ENCODE measurements at places on chromosomes 1 and 21. TPM values are rescaled to one million over a fixed set of nuclear protein-coding genes. Genes with fewer than 3 reads are reported as not detected.

The DPYD gene
- total RNA-seq: 45.7 TPM

The CACNA1S gene
- not detected for total RNA-seq

The TOR1AIP1 gene
- total RNA-seq: 45.9 TPM

The CASP9 gene
- total RNA-seq: 22.1 TPM

The APOBEC4 gene
- not detected for total RNA-seq

The AGRN gene
- 25.5 TPM for total RNA-seq

The KCNQ4 gene
- 2.0 TPM for total RNA-seq

The OR2W3 gene
- total RNA-seq: 3.9 TPM

The CCNL2 gene
- total RNA-seq: 319 TPM

The CELF3 gene
- total RNA-seq: 0.25 TPM

The IGSF5 gene
- total RNA-seq: not detected

The S100A7 gene
- 36.6 TPM for total RNA-seq

The SYT11 gene
- 20.9 TPM for total RNA-seq

The ZNF670 gene
- total RNA-seq: 2.7 TPM

- DNase-seq: no peak
Measured at GRCh38 chr1:174720618-174721017, 272.9 kb downstream of the GPR52 start.

DNA sequence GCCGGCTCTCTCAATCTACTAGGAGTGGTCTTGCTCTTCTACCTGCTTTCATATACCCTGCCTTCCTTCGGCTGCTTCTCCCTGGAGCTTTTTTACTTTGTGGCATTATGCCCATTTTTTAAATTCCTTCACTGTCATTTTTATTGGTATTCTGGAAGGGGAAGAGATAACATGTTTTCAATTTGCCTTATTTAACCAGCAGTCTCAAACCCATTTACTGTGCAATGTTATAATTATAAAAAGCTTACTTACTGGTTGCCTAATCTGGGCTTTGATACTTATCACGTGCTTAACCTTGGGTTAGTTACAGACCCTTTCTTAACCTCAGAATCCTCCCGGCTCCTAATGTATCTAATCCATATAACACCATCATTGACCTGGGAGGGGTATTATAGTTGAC, 128.1 kb downstream of the SIPA1L2 start:
- DNase-seq: no peak

DNA sequence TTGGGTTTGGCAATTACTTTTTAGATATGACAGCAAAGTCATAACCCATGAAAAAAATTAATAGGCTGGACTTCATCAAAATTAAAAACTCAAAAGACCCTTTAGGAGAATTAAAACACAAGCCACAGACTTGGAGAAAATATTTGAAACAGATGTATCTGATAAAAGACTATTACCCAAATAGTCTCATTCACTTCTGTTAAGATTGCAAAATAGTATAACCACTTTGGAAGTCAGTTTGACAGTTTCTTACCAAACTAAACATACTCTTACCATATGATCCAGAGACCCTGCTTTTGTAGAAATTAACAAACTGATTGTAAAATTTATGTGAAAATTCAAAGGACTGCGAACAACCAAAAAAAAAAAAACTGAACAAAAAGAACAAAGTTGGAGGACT, 32.5 kb upstream of the SLC44A3 start:
- no peak for DNase-seq

- no peak for DNase-seq
Measured at GRCh38 chr1:103529746-103530145, 4.2 kb downstream of the RNPC3 start.

GRCh38 chr1:207314816-207315215, 6.7 kb upstream of the CD55 start:
- DNase-seq: no peak

GRCh38 chr1:213987927-213988506, at the start of gene PROX1:
PROX1 (plus strand) TSS chr1:213987973; CDS start chr1:213996536, 8,563 bp downstream.
- DNase-seq: no peak

DNA sequence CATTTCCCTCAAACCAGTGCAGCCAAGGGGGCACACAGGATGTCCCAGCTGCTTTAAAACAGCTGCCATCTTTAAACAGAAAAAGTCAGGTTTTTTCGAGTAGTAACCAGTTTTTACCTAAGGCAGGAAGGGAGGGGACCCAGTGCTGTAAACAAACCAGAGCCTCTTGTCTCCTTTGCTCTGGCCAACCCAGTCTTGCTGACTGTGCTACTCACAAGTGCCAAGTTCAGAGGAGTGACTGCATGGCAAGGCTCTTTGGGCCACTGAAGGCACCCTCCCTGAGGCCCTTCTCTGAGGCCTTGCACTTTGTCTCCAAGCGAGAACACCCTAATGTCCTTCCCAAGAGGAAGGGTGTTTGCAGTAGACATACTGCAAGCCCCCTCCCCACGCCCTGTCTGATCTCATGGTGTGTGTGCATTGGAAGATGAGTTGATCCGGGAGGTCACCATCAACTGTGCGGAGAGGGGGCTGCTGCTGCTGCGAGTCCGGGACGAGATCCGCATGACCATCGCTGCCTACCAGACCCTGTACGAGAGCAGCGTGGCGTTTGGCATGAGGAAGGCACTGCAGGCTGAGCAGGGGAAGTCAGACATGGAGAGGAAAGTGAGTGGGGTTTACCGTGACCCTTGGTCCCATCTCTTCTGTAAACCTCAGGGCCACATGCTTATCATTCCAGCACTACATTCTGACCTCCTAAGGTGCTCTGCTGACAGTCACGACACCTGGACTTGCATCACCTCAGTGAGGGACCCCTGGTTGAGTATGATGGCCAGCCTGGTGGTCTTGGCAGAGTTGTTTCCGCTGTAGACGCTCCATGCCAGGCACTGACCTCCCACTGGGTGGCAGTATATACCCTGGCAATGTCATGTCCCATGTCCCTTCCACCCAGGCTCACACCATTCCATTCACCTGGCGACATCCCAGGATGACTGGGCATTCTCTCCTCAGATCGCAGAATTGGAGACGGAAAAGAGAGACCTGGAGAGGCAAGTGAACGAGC, 4.7 kb downstream of the DNALI1 start:
- no peak for DNase-seq

DNA sequence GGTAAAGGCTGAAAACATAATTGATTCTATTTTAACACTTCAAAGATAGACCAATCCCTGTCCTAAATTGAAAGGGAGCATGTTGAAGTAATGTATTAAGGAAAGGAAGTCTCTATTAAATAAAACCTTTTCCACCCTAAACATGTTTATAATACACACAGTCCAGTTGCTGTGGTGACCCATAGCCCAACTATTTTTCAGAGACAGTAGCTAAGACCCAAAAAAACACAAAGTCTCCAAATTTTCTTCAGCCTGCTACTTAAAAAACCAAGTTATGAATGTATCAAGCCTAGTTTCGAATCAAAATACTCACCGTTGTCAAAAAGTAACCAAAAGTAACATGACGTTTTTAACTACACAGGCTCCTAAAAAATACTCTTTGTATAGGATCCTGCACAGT, 1.6 kb downstream of the ELK4 start:
- no peak for DNase-seq

DNA sequence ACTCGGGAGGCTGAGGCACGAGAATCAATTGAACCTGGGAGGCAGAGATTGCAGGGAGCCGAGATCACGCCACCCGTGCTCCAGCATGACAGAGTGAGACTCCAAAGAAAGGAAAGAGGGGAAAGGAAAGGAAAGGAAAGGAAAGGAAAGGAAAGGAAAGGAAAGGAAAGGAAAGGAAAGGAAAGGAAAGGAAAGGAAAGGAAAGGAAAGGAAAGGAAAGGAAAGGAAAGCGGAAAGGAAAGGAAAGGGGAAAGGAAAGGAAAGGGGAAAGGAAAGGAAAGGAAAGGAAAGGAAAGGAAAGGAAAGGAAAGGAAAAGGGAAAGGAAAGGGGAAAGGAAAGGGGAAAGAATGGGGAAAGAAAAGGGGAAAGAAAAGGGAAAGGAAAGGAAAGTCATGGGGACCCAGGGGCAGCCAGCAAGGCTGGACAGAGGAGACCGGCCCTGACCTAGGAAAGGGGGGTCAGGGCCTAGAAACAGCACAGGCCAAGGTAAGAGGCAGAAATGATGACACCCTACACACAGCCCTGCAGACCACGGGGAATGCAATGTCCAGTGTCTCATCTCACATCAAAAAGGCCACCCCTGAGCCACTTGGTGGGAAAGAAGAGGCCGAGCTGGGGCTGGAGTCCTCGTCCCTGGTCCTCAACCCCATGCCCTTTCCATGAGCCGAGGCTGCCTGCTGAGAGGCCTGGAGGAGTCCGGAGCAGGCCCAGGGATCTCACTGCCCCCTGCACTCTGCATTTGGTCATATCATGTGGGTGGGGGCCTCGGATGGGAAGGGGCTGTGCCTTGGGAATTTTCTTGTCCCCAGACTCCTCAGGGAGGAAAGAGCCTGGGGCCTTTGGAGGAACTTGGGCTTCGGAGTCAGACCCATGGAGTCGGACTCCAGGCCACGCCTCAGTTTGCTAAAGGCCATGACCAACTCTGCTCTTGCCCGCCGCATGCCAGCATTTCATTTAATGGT, 18.8 kb upstream of the LAPTM5 start:
- DNase-seq: no peak

- DNase-seq: peak; percentile 71
Measured at GRCh38 chr1:227547310-227548118, 15.8 kb upstream of the ZNF678 start.

DNA sequence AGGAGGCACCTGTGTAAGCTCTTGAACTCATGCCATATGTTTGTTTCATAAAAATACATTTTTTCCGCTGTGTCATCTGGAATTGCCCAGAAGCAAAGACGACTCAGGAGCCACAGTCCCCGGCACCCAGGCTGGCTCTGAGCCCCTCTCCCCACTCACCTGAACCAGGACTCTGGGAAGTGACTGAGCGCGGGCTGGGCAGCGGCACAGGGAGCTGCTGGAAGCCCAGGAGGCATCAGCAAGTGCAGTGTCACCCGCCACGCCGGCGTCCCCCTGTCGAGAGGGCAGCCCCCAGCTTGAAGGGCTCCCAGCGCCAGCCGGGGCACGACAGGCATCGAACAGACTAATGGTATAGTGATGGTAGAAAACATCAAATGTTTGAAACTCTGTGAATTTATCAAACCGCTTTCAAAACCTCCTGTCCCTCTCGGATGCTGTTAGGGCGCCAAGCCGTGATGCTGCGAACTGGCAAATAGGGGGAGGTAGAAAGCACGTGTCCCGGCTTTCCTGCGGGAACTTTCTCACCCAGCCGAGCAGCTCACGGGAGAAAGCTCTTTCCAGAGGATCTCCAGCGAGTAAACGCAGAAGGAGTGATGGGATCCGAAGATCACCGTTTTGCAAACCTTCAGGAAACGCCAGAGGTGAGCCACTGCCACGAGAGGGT, 57.8 kb upstream of the COL18A1 start:
- DNase-seq: no peak

DNA sequence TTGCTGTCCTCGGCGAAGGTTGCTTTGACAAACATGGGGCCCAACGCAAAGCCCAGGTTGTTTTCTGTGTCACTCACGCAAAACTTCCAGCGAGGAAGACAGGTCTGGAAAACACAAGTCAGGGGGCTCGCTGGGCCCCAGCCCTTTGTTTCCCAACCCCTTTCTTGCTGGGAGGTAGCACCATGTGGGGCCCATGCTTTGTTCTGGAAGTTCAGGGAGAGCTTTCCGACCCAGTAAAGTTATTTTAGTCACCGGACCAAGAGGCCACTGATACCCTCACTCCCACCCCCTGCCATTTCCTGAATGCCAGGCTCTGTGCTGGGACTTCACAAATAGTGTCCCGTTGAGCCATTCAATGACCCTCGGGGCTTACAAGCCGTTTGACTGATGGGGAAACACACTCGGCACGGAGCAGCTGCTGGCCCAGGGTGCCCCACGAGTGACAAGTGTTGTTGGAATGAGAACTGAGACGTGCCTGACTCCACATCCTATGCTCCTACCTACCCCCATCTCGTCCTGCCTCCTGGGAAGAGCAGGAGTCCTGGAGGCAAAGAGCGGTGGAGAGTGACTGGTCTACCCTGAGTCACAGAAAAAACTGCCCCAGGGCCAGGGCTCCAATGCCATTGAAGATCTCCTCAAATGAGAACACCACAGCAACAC, 52.0 kb downstream of the ECE1 start:
- no peak for DNase-seq

DNA sequence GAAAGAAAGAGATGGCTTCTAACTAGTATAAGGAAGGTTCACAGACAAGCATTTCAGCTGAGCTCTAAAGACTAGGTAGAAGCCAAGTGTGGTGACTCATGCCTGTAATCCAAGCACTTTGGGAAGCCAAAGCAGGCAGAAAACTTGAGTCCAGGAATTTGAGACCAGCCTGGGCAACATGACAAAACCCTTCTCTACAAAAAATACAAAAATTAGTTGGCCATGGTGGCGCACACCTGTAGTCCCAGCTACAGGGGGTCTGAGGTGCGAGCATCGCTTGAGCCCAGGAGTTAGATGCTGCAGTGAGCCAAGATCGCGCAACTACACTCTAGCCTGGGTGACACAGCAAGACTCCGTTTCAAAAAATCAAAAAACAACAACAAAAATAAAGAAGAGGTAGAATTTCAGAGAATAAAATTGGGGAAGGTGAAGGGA, 27.8 kb downstream of the FBXO42 start:
- no peak for DNase-seq

DNA sequence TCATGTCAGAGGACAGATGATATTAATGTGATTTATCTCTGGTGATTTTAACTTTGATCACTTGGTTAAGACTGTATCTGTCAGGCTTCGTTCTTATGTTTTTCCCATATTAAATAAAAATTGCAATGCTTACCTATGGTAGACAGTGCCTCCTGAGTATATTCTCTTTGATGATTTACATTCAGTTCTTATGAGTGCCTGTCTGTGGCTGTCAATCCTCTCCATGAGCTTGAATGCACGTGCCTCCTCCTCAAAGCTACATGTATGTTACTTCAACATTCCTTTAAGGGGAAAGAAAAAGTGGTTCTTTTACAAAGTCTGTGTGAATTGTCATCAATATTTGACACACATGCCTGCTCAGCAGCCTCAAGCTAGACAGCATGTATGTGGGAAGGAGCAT, 44.2 kb upstream of the RGS2 start:
- no peak for DNase-seq

- DNase-seq: no peak
Measured at GRCh38 chr1:13541435-13542215, 27.8 kb upstream of the LRRC38 start.

DNA sequence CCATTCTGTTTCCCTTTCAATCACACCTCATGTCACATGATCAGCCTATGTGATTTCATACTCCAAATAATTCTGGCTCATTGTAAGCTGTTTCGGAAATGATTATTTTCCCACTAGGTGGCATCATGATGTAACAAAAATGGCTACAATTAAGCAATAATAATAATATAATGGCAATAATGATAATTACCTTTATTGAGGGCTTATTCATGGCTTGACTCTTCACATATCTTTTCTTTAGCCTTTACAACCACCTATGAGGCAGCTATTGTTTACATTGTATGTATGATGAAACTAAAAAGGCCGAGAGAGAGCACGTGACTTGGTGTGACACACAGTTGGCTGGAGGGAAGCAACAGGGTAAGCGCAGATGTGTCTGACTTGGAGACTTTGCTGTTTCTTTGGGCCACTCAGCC, 12.5 kb upstream of the KPRP start:
- DNase-seq: no peak

DNA sequence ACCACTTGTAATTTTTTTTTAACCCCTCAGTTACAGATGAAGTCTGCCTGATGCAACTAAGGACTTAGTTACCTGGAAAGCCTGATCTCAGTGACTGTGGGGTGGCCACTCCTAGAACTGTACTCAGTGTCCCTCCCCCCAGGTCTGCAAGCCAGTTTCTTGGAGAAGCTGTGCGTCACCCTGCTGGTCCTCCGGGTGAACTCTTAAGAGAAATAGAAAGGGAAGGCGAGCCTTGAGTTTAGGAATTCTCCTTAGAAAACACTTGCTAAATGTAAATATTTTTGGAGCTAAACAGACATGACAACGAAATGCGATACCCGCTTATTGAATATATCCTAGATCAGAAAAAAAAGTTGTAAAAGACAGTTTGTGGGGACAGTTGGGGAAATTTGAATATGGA, 730 bp downstream of the SLC16A4 start:
- no peak for DNase-seq
